NCI-H187 treated with DMSO at 0.1 percent for 48 hours (cell line): ENCODE measurements at places on chromosomes 2 and 18.

GRCh38 chr2:241209271-241209670, 20.8 kb downstream of the ANO7 start:
- DNase-seq: no peak

DNA sequence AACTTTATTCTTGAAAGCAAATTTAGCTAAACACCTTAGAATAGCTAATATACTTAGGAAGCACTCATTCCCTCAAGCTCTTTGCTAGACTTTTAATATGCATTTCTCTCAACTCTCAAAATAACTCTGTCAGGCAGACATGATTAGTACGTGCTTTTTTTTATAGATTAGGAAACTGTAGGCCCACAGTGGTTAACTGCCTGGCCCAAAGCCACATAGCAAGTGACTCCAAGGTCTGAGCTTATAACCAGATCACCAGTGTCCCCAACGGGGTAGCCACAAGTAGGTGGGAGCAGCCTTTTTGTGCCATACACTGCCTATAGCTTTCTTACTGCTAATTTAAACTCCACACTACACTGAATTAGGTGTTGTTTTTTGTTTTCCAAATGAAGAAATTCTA, 576.8 kb downstream of the METTL4 start:
- DNase-seq: no peak

DNA sequence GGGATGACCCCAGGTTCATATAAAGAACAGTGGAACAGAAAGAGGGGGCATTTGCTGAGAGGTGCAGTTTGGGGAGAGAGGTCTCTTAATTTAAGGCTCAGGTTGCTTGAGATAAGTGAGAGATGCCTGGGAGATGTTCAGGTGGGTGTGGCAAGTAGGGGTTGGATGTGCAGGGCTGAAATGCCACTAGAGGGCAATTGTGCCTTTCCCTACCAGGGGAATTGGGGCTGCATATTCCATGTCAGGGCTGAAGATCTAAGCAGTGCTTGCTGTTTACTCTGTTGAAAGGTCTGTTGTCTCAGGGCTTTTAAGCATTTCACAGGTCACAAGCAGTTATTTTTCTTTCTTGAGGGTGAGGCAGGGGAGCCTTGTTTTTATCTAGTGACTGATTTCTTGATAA, 7.8 kb downstream of the CCDC85A start:
- DNase-seq: peak; percentile 32

GRCh38 chr2:233034091-233034882, 1.8 kb downstream of the NEU2 start:
- DNase-seq: no peak

DNA sequence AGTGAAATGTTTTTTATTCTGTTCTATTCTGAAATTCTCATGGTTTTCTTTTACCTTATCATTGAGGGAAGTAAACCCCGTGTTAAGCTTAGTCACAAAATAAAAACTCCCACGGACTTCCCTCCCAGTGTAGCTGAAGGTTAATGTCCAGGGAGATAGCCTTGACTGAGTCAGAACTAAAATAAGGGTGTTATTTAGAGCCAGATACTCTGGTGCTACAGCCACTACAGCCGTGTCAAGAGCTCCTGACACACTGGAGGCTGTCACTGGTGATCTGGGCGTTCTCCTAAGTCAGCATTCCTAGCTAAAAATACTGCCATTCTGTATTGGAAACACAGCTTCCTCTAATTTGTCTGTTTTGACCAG, 82.0 kb upstream of the RANBP2 start:
- DNase-seq: no peak

- no peak for DNase-seq
Observed at GRCh38 chr2:113175736-113176695, 2.2 kb downstream of the PSD4 start.

- DNase-seq: no peak
Observed at GRCh38 chr2:68151037-68151436, 6.7 kb upstream of the PNO1 start.

DNA sequence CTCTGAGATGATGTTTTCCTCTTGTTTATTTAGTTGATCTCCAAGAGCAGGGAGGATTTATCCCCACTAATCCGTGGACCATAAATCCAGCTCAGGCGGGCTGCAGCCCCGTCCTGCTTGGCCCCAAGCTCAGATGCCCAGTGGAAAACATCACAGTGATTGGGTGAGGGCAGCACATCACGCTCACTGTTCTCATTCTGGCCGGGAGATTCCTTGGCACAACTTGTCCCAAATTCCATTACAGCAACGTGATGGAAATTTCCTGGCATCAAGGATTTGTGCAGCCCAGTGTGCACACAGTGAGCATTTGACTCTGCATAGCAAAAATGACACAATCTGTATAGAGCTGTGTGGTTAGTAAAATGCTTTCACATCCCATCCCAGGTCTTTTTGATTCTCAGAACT, 96.8 kb downstream of the VAPA start:
- DNase-seq: no peak

DNA sequence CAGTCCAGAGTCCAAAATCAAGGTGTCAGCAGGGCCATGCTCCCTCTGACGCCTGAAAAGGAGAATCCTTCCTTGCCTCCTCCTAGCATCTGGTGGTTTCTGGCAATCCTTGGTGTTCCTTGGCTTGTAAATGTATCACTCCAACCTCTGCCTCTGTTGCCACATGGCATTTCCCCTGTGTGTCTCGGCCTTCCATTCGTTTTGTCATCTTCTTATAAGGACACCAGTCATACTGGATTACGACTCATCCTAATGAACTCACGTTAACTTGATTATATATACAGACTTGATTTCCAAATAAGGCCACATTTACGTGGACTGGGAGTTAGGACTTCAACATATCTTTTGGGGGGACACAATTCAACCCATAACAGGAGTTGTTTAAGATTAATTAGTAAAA, 15.8 kb downstream of the PMAIP1 start:
- DNase-seq: no peak
